ENCODE measurements at places on chromosomes 3 and 15. TPM values are rescaled to one million over a fixed set of nuclear protein-coding genes. Genes with fewer than 3 reads are reported as not detected.

GRCh38 chr15:86327230-86327865 lies 247.7 kb downstream of the AGBL1 start:
- no peak for DNase-seq

GRCh38 chr15:100234158-100235029 lies 107.4 kb downstream of the ADAMTS17 start:
- DNase-seq, result no peak

- no peak for DNase-seq
Observed at GRCh38 chr15:35142578-35142977, 57.5 kb upstream of the NANOGP8 start.

DNA sequence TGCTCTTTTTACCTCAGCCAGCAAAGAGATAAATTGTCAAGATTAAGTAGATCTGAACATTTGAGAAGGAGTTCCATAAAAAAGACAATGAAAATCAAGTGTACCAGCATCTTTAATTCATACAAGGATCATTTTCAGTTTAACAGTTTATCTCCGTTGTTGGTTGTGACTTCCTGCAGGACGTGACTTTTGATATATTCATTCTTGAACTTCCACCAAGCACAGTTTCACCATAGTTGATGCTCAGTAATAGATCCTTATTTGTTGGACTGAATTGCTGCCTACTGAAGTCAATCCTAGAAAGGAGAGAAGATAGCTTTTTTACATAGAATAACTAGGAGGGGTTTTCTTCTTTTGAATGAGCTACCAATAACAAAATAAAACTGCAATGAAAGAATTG lies 408.2 kb downstream of the LPP start:
- DNase-seq, result no peak

DNA sequence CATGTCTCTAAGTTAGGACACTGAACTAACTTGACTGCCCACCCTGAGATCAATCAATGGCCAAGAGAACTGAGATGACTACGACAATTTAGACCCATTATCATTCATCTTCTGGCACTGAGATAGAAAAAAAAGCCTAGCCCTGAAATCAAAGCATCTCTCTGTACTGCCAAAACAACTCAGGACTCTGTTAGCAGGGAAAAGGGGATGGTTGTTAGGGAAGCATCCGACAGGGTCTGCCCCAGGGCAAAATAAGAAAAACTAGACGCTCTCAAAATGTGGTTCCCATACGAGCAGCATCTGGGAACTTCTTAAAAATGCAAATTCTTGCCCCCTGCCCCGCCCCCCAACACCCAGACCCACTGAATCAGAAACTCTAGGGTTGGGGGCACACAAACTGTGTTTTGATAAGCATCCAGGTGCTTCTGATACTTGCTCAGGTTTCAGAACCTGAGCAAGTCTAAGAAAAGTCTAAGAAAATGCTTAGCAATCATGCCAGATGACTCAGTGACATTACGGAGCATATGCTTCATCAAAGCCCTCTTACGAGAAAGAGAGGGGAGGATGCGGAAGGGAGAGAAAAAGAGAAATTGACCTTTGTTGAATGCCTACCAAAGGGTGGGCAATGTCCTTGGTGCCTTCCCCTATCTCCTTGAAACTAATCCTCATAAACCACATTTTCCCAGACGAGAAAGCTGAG lies 172.8 kb upstream of the HES1 start:
- no peak for DNase-seq

SLC25A20 gene
- 26.7 TPM for total RNA-seq
